ENCODE measurements at places on chromosomes 12 and 14.

DNA sequence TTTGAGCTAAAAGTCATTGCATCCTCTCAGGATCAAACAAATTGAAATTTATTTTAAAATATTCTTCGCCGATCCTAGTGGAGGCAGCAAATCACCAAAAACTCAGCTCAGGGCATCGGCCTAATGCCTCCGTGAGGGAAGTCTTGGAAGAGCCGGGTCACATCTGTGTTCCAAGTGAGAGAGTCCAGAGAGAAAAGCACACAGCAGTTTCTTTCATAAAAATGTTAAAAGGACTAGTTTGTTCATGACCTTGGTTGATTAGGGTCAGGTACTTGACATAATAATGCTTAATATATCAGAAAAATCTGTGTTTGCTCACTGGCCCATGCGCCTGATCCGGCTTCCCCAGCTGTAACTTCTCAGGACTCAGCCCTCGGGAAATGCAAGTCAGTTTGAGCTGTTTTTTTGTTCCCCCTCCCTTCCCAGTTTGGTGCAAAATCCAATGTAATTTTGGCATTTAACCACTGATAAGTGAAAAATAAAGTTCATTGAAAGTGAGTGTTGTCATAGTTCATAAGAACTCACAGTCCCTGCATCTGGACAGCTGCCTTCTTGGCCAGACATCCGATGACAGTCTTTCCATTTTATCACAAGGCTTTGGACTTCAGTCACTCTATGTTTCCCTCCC, 161.7 kb downstream of the CAND1 start:
- DNase-seq = no peak

- DNase-seq = no peak
Measured at GRCh38 chr12:120483621-120484020, 12.3 kb upstream of the DYNLL1 start.

GRCh38 chr14:104020471-104020870, 65.0 kb upstream of the ASPG start:
- no peak for DNase-seq

- no peak for DNase-seq
Measured at GRCh38 chr12:21190016-21190415, 59.0 kb downstream of the SLCO1B1 start.

GRCh38 chr12:16586350-16587109, 19.4 kb downstream of the LMO3 start:
- no peak for DNase-seq

DNA sequence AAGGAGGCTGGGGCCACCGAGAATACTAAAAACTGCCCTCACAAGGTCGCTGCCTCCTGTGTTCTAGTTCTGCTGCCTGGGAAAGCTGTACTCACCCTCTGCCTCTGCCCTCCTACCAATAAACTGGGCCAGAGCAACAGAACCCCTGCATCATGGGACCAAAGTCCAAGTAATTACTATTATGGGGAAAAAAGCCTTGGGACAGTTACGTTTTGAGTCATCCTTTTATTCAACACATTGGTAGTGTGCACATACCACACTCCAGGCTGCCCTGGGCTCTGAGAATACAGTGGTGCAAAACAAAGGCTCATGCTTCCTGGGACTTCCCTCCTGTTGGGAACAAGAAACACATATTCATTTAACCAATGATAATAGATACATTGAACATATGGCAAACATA, 49.0 kb downstream of the CACNA1C start:
- no peak for DNase-seq

- DNase-seq = no peak
Measured at GRCh38 chr14:96039633-96040311, 610 bp downstream of the C14orf132 start.

GRCh38 chr14:79117561-79117960, 947.4 kb downstream of the NRXN3 start:
- no peak for DNase-seq

DNA sequence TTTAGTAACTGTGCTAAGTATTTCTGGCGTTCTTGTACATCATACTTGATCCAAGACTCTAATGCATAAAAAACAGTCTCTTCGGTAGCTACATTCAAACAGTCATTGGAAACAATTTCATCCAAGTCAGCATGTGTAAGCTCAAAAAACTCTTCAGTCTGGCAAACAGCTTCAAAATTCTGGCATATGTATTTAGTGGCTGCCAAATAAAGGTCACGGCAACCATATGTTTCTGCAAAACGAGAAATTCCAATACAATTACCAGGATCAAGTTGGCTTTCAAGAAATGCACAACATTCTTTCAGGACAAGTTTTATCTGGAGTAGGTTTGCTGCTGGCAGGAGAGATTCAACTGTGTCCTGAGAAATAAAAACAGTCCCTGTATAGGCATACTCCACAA, 16.5 kb downstream of the KLHL28 start:
- DNase-seq = no peak

DNA sequence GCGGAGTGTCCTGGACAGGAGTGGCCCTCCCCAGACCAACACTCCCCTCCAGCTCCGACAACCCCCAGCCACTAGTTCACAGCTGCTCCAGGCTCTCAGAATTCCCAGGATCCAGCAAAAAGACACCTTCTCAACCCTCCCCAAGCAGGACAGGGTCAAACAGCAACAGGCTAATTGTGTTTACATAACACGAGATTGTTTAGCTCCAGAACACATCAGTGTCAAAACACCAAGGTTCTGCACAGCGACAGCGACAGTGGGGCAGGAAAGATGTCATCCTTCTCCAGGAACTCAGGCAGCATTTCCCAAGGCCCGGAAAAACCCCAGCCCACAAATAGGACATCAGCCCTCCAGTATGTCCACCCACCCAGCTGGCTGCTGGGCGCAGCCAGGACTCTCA, 16.5 kb downstream of the ITPK1 start:
- no peak for DNase-seq

DNA sequence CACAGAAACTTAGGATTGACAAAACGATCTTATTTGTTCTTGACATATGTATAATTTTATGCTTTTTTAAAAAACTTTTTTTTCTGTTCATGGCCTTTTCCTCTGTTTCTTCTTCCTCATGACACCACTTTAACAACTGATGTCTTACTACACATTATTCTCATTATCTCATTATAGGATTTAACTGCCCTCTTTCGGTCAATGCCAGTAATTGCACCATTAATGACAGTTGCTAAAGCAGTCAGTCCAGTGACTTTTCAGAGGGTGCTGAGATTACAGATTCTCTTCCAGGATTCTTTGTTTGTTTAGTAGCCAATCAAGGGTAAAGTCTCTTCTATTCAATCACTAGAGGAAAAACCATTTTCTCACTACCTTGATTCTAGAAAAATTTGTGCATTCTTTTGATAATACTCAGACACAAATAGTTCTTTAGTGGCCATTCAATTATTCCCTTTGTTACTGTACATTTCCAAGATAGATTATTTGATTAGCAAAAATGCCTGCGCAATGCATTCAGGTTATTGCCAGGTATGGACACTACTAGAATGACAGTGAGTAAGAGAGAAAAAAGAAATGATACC, 50.1 kb downstream of the KLRG1 start:
- no peak for DNase-seq

DNA sequence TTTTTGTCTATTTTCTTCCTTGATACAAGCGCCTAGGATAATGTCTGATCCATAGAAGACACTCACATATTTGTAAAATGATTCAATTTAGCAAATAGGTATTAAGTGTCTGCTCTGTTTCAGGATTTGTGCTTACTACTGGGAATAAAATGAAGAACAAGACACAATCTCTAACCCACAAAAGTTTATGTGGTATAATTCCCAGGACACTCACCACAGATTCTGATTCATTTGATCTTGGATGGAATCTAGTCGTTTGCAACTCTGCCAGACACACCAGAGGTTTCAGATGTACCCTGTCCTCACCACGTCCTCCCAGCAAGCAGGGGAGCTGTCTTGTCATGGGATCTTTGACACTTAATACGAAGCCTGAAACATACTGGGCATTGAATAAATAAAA, 208.3 kb downstream of the LRIG3 start:
- no peak for DNase-seq

GRCh38 chr14:105939810-105940508, 413.6 kb downstream of the TMEM121 start:
- no peak for DNase-seq

DNA sequence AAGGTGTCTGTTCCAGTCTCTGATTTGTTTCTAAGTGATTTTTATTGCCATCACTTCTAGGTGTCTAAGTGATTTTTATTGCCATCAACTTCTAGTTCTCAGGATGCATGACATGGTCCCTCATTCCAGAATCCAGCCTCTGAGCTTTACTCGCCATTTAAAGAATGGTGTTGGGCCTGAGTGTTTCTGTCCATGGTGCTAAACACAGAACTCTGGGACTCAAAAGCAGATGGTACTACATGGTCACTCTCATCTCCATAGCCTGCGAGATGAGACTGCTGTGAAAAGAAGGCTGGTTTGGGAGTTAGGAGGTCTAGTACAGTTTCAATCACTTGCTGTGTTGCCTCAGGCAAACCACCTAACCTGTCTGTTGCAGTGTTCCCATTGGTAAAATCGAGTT, 276.6 kb downstream of the NRXN3 start:
- DNase-seq = no peak

Data from activated CD4-positive, alpha-beta T cell treated with anti-CD3 and anti-CD28 coated beads, Interleukin-2, amount 50 U/mL, for 4 hours (primary cell).